ENCODE measurements at places on chromosomes 16 and 17.
A peak's percentile ranks its signal among the peaks of the same experiment; 100 is the strongest.

GRCh38 chr17:6797718-6798351 lies 21.8 kb downstream of the FBXO39 start:
- no peak for DNase-seq

- DNase-seq, result no peak
These were observed 216.3 kb downstream of the SPECC1 start for GRCh38 chr17:20225162-20226115.

- no peak for DNase-seq
These were observed 44.6 kb downstream of the RAI1 start for GRCh38 chr17:17725752-17726457.

DNA sequence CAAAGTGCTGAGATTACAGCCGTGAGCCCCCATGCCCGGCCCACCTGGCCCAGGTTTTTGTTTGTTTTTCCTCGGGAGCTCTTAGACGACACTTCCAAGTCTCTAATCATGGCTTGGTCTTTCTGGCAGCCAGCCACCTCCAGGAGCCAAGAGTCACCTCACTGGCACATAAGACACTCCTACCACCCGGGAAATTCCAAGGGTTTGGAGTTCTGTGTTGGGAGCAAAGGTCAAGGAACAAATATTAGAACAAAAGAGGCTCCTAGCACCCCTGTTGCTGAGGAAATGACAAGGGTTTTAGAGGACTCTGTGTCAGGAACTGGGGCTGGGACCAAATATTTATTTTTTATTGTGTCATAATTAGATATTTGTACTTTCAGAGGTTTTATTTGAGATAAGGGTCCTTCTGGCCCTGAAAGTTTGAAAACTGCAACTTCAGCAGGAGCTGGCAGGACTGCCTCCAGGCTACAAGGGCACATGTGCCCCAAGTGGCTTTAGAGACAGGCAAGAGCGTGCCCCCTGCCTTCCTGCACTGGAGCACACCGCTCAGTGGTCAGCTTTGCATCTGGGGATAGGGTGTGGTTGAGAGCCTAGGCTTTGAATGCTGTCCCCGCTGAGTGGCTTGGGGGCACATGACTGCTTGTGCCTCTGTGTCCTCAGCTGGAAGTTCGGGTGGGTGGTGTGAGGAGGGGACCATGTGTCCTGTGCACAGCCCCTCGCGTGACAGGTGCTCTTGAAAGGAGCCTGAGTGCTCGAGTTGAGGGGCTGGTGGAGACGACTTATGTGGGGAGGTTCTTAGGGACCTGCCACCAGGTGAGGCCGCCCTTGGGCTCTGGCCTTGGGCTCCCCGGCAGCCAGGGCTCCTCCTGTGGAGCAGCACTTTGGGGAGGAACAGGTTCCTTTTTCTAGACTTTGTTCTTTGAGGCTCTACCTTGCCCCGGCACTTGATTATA lies 29.7 kb downstream of the MGRN1 start:
- no peak for DNase-seq

GRCh38 chr16:87472935-87473334 lies 19.9 kb downstream of the ZCCHC14 start:
- DNase-seq, result no peak

GRCh38 chr16:1069154-1069553 lies 3.4 kb upstream of the SSTR5 start:
- DNase-seq, result no peak

DNA sequence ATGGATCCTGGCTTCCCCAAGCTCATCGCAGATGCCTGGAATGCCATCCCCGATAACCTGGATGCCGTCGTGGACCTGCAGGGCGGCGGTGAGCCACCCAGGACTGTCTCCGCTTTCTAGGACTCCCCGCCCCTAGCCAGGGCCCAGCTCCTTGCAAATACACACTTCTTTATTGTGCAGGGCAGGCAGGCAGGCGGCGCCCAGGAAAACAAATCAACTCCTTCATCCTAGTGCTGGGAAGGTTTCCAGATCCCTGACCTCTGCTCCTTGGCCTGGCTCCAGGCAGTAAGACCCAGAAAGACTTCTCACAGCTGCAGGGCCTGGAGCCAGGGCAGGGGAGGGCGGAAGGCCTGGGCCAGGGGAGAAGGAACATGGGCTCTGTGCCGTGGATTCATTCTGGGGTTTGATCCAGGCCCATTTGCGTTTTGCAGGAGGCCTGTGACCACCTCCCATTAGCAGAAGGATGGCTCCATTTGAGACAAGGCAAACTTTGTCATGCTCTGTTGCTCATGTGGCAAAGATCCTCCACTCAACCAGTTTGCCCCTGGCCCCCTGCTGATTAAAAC lies 6.0 kb upstream of the LPCAT2 start:
- DNase-seq, result no peak

GRCh38 chr17:78365561-78366108 lies 5.8 kb upstream of the SOCS3 start:
- DNase-seq, result no peak

- DNase-seq, result peak; percentile 25
These were observed 7.3 kb downstream of the TRIM65 start for GRCh38 chr17:75889454-75889853.

- DNase-seq, result peak; percentile 16
These were observed 28.5 kb upstream of the NACA2 start for GRCh38 chr17:61619493-61619892.

GRCh38 chr16:49556606-49557446 lies 183.2 kb downstream of the C16orf78 start:
- peak; percentile 65 for DNase-seq

DNA sequence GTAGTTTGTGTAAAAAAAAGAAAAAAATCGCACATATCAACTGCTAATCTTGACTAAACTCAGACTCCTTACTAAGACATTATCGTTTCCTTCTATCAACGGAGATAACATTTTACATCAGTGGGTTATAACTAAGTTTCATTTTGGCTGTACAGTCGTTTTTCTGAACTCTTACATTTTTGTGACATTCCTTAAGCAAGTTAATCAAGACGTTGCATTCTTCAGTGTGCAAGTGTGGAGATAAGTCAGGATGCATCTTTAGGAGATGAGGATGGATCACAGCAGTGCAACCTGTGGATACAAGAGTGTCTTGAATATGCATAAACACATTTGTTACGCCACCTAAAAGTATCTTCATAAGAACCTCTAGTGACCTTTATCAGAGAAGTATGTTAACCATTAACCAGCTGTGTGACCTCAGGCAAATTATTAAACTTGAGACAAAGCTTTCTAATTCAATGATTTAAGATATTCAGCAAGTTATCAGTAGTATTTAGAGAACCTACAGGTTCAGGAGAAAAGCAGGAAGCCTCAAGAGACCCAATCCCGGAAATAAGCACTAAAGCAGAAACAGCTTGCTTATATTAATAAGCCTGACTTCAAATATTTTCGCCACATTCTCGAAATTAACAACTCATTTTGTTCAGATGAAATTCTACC lies 9.4 kb downstream of the CMC2 start:
- DNase-seq, result peak; percentile 34

- no peak for DNase-seq
These were observed 9.9 kb upstream of the ENPP7 start for GRCh38 chr17:79720705-79721292.

DNA sequence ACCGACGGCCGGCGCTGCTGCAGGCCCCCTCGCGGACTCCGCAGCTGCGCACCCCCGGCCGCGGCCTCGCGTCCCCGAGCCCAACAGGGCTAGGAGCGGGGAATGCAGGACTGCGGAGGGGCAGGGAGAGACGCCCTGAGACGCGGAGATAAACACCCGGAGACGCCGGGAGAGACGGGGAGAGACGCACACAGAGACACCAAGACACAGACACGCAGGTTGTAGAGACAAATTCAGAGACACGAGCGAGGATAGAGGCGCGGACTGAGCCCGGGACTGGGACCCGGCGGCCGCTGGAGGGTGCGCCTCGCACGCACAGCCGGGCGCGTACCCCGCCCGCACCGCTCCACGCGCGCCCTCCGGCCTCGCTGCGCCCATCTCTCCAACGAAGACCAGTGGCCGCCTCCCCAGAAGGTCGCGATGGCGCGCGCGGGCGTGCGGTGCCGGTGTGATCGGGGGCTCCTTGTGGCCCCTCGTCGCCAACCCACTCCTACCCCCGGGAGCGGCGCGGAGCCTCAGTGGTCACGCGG lies 902 bp downstream of the STAC2 start:
- peak; percentile 26 for DNase-seq

GRCh38 chr17:27564463-27564862 lies 66.5 kb upstream of the LGALS9 start:
- peak; percentile 58 for DNase-seq

All from common myeloid progenitor, CD34-positive (primary cell).